Endothelial cell of umbilical vein (primary cell): ENCODE measurements at places on chromosomes 4 and X.

DNA sequence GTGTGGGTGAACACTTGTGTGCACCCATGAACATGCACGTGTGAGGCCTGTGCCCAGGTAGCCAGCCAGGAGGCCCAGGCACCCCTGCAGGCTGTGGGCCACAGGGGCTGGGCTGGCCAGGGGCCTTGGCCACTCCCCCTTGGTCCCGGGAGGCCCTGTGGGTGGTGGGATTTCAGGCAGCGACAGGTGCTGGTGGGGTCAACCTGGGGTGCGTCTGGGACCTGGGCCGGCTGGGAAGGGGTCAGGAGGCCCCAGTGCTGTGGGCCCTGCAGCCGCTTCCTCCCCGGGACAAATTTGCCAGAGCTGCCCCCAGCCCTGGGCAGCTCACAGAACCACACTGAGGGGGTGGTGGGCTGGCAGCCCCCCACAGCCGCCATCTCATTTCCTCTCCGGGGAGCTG is 7.9 kb downstream of the FGFRL1 start:
- DNase-seq = no peak

GRCh38 chr4:73945674-73946449 is 36.0 kb downstream of the PF4 start:
- no peak for DNase-seq

GRCh38 chr4:40750461-40751258 is 905 bp downstream of the NSUN7 start:
- peak; percentile 3 for DNase-seq

- DNase-seq = no peak
These were observed 1087.3 kb upstream of the PRKX start for GRCh38 chrX:4800756-4801155.

GRCh38 chrX:123324625-123325024 is 140.5 kb downstream of the GRIA3 start:
- DNase-seq = no peak

DNA sequence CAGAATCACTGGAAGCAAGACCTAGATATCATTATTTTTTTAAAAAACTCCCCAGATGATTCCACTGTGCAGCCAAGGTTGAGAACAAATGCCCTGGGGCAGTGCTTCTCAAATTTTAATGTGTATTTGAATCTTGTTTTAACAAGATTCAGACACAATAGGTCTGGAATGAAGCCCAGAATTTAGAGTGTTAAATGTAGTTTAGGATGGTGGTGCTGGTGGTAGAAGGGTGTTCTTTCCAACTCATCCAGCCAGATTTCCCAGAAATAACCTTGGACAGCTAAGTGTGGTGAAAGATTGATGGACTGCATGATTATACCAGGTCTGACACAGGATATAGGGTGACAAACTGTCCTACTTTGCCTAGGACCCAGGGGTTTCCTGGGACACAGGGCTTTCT is 120.1 kb upstream of the MED14 start:
- DNase-seq = no peak

DNA sequence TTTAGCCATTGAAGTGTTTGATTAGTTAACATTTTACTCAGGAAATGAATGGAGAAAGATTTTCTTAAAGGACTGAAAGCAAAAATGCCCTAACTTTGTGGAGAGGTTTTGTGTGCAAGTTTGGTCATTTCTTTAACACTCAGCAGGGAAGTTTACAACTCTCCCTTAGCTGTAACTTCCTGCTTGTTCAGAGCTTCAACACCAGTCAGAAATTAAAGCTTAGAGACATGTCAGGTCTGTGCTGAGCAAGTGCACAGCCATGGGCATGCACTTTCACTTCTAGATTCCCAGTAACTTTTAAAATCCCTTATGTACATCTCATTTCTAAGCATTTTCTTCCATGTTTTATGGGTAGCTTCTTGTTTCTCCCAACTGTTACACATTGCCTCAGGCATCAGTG is 326.0 kb downstream of the ACTRT1 start:
- peak; percentile 7 for DNase-seq

- DNase-seq = no peak
These were observed 1454.8 kb downstream of the RPA4 start for GRCh38 chrX:98338544-98338943.

DNA sequence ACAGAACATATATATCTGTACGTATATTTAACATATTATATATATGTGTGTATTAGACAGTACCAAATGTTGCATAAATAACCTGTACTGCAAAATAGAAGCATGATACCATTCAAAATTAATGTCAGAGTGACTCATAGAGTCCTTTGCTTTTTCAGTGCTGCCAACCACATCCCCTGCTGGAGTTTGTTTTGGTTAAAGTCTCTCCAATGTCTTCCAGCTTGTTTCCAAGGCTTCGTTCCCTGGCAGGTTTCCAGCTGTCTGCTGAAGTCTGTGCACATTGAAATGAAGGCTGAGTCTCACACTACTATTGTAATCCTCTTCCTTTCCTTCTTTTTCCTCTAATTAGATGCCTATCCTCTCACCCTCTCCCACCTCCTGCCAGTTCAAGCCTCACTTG is 14.9 kb downstream of the NRK start:
- peak; percentile 86 for DNase-seq

- no peak for DNase-seq
These were observed 136.3 kb downstream of the AMMECR1 start for GRCh38 chrX:110181459-110182137.
